A549 treated with Hydrocortisone at 1 μM for 4 hours (cell line): ENCODE measurements at places on chromosomes 12 and 14. TPM values are rescaled to one million over a fixed set of nuclear protein-coding genes. Genes with fewer than 3 reads are reported as not detected.

OVCH1 gene
- not detected in 5 replicates for total RNA-seq

IGF1 gene
- not detected in 5 replicates for total RNA-seq

KCNH3 gene
- total RNA-seq: 1.7 to 3.3 TPM (median 2.1 TPM) in 5 replicates

LRRC10 gene
- total RNA-seq: not detected in 5 replicates
